Activated naive CD8-positive, alpha-beta T cell treated with anti-CD3 and anti-CD28 coated beads, Interleukin-2, amount 10 ng/mL, durations not matched to agents 7 days and 5 days (primary cell): ENCODE measurements at places on chromosomes 3 and 15.

DNA sequence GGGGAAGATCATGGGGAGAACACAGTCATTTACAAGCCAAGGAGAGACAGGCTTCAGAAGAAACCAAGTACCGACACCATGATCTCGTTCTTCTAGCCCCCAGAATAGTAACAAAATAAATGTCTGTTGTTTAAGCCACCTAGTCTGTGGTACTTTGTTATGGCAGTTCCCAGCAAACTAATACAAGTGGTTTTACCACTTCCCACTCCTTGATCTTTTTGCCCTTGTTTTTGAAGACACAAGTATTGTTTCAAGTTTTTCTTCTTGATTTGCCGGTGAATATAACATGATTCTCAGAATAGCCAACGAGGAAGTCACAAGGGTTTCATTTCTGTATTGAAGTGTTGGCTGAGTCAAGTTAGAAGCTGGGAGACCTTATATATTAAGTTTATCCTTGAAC lies 220.3 kb downstream of the SOX2 start:
- no peak for DNase-seq

DNA sequence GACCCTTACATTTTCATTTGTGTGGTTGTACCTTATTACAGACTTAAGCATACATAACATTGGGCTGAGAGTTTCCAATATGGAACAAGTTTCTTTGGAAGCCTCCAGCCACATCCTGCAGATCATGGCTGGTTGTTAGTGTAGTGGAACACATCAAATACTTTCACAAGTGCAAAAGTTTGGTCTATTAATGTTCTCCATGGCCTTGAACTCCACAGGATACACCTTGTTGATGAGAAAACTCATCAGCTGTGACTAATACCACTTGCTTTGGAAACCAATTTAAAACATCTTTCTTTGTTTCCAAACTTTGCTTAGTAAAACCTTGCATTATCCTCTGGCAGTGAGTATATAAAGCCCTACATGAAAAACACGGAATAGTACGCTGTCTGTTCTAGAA lies 46.1 kb downstream of the MYZAP start:
- no peak for DNase-seq

GRCh38 chr3:152499791-152500385 lies 231.2 kb downstream of the MBNL1 start:
- DNase-seq = no peak

DNA sequence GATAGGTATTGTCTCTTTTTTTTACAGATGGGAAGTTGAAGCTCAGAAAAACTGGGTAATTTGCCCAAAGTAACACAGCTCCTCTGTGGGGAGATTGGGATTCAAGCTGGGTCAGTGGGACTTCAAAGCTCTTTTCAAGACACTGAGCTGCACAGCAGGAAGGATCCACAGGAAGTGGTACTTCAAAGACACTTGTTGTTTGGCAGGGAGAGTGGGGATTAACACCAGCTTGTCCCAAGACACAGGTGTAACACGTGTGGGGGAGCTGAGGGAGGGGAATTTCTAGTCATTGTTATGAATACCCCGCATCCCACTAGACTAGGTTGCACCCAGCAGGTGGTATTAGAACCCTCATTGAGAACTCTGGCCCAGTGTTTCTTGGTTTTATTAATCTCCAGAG lies 116.0 kb downstream of the FOXB1 start:
- no peak for DNase-seq

DNA sequence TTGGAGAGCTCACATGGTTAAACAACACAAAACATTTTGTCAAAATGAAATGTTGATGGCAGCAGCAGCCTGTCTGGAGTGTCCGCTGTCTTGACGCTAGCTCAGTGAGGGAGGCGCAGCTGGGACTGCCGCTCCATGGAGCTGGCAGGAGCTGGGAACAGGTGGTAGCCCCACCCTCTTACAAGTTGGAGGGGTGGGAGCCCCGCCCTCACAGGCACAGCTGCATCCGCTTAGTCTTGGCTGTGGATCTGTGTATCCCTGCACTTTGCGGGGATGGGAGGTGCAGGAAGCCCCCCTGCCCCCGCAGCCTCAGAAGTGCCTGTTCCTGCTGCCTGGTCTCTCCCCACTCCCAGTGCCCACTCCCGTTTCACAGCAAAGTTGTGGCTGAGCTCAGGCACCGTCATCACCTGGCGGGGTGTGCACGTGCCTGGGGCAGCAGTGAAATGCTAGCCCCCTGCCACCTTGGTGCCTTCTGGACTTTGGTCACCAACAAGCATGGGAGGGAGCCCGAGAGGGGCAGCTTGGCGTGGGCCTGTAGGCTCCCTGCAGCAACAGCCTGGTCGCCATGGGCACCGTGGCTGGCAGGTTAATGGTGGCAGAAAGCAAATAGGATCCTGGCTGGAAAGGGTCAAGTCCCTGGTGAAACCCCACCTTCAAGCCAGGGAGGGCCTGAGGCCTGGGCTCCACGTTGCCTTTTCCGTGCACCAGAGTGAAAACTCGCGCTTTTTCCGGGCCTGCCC lies 53.8 kb upstream of the CADM2 start:
- no peak for DNase-seq

GRCh38 chr3:123831420-123831819 lies 52.7 kb downstream of the MYLK start:
- DNase-seq = no peak
